ENCODE measurements at places on chromosomes 7 and 10. TPM values are rescaled to one million over a fixed set of nuclear protein-coding genes. Genes with fewer than 3 reads are reported as not detected.
A peak's percentile ranks its signal among the peaks of the same experiment; 100 is the strongest.

The TAS2R16 gene
- total RNA-seq = not detected

The EFCAB10 gene
- not detected for total RNA-seq

The TMEM196 gene
- not detected for total RNA-seq

The ADCYAP1R1 gene
- 8.3 TPM for total RNA-seq

The EPDR1 gene
- 220 TPM for total RNA-seq

The OR6V1 gene
- total RNA-seq = not detected

The INPP5A gene
- 115 TPM for total RNA-seq

GRCh38 chr10:21493784-21494183, 31.7 kb downstream of the SKIDA1 start:
- no peak for DNase-seq

GRCh38 chr7:65923316-65923715, 50.4 kb downstream of the VKORC1L1 start:
- no peak for DNase-seq

GRCh38 chr10:37865264-37865663, 7.9 kb upstream of the ZNF248 start:
- no peak for DNase-seq

DNA sequence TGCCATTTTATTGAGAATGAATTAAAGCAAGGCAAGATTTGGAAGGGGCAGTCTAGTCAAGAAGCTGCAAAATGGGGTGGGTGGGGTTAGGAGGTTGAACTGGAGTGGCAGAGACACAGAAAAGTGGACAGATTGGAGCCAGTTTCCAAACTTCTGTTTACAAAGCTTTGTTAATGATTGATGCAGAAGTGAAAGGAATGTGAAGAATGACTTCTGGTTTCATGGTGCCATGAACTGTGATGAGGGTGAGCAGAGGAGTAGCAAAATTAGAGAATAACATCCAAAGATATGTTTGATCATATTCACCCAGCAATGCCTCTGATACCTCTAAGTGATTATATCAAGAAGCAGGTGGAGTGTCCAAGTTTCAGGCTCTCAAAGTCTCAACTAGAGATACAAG, 1118.0 kb upstream of the C7orf33 start:
- DNase-seq = no peak

- DNase-seq = peak; percentile 46
Observed at GRCh38 chr10:102409604-102410428, 8.8 kb downstream of the PSD start.

DNA sequence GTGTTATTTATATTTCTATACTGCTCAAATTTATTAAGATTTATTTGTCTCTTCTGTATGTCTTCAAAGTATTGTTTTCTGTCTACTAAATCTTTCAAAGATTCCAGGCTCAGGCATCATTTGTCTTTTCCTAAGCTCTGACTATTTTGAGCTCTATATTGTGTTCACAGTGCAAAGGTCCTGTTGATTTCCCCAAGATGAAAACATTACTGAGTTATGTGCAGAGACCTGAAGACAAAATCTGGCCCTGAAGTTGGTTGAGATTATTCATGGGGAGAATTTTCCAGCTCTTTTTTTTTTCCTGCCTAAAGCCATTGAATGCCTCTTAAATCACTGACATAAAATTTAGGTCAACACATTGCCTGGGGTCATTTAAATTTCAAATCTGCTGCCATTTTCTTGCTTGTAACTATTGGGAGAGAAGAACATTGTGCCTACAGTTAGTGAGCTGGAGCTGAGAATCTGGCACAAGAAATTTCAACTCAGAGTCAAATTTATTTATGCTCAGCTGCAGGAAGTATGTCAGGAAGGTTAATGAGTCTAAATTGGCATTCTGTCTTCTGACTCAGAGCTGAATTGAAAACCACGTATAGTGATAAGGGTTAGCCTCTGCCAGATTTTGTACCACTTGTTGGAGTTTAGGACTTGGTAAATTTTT, 31.6 kb downstream of the CSTF2T start:
- DNase-seq = no peak

GRCh38 chr7:15848362-15848761, 161.9 kb upstream of the MEOX2 start:
- no peak for DNase-seq

Data from tongue (tissue), 3 donors.